ENCODE measurements at places on chromosomes 7 and 10. TPM values are rescaled to one million over a fixed set of nuclear protein-coding genes. Genes with fewer than 3 reads are reported as not detected.

HILPDA gene
- total RNA-seq = 59.9 TPM

ACTR1A gene
- 61.6 TPM for total RNA-seq

- DNase-seq = peak; percentile 25
Measured at GRCh38 chr10:45373003-45373575, 927 bp upstream of the ALOX5 start.

GRCh38 chr10:77872151-77872946, 54.2 kb downstream of the DLG5 start:
- no peak for DNase-seq

GRCh38 chr10:26628395-26628794, 69.1 kb upstream of the PDSS1 start:
- no peak for DNase-seq
